Frontal cortex (tissue), 4 donors: ENCODE measurements at places on chromosomes 3 and 15.
A peak's percentile ranks its signal among the peaks of the same experiment; 100 is the strongest.

DNA sequence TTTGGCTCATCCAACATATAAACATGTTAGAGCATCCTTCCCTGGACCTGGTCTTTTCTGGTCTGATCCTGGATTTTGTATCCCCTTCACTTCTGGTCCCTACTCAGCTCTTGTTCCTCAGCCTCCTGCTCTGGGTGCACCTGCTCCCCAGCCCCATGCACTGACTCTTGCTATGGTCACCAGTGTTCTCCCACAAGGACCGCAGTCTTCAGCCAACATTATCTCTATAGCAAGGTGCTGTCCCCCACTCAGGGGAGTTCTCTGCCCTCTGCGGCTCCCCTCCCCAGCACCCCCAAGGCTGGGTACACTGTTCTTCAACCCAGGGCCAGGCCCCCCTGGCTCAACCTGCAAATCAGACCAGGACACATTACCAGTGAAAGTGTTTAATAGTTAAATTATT lies 80.2 kb downstream of the SEC22A start:
- DNase-seq: no peak

- DNase-seq: no peak
These were observed 10.6 kb upstream of the CPB1 start for GRCh38 chr3:148816981-148817525.

- DNase-seq: no peak
These were observed 9.9 kb upstream of the KLHL25 start for GRCh38 chr15:85804481-85805170.

- DNase-seq: no peak
These were observed 5.9 kb upstream of the ITPKA start for GRCh38 chr15:41487802-41488201.

- no peak for DNase-seq
These were observed 15.4 kb downstream of the CHST14 start for GRCh38 chr15:40486066-40486770.

DNA sequence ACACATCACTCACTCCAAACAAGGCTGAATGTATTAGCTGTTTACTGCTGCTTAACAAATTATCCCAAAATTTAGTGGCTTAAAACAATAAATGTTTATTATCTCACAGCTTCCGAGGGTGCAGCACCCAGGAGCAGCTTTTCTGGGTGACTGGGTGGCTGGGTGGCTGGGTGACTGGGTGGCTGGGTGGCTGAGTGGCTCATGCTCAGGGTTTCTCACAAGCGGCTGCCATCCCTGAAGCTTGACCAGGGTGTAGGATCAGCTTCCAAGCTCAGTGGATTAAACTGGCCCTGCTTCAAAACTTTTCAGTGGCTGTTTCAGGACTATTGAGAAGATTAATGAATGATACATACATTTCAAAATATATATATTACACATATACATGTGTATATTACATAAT lies 2.3 kb upstream of the CYP11A1 start:
- no peak for DNase-seq

DNA sequence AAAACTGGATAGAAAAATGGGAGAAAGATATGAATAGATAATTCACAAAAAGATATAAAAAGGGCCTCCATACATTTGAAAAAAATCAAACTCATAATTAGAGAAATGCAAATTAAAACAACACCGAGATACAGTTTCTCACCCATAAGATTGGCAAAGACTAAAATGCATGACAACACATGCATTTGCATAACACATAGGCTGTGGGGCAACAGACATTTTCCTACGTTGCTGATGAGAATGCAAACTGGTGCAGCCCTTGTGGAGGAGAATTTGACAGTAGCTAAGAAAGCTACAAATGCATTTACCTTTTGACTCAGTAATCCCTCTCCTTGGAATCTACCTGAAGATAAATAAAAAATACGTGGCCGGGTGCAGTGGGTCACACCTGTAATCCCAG lies 11.4 kb upstream of the CAND2 start:
- no peak for DNase-seq

- no peak for DNase-seq
These were observed 27.9 kb downstream of the CFAP100 start for GRCh38 chr3:126422571-126423091.

- no peak for DNase-seq
These were observed 4.8 kb downstream of the LYSMD2 start for GRCh38 chr15:51732646-51733045.

DNA sequence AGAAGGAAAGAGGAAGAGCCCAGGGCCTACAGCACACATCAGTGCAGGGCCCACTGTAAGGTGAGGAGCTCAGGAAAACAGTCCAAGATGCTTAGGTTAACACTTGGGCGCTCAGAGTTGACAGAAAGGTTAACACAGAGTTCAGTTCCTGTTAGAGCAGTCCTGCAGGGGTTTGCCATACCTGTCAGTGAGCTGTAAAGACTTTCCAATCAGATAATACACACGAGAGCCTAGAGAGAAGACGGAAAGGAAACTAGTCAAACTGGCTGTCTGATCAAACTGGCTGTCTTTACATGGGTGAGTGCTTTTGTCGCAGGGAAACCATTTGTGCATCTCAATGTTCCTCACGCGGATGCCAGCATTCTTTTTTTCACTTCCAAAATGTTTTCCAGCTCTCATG lies 61.4 kb upstream of the ARHGEF26 start:
- no peak for DNase-seq

DNA sequence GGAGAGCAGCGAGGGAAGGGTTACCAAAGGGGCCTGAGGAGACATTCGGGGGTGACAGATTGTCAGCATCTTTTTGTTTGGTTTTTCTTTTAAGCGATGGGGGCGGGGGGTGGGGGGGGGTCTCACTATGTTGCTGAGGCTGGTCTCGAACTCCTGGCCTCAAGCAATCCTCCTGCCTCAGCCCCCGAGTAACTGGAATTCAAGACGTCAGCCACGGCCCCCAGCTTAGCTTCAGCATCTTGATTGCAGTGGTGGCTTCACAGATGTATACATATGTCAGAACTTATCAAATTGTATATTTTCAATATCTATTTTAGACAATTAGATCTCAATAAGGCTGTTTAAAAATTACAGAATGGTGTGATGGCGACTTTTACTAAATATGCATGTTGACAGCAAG lies 30.9 kb downstream of the ZDHHC19 start:
- DNase-seq: no peak

DNA sequence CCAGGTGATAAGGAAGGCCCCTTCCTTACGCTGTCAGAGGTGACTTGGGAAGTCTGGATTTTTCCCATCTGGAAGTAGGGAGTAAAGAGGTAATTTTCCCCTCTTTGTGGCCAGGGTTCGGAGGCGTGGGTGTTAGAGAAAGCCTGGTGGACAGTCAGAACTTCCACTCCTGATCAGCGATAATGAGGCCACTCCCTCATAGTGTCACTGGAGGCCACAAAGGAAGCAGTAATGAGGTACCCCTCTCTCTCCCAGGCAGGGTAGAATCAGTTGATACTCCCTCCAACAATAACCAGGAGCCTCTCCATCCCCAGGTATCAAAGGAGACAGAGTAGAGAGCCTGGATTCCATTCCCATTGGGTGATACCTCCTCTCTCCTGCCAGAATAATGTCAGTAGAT lies 30.0 kb downstream of the AP4E1 start:
- no peak for DNase-seq

- DNase-seq: no peak
These were observed 1.3 kb downstream of the ALPK3 start for GRCh38 chr15:84818261-84819131.

GRCh38 chr3:58469096-58469495 lies 22.8 kb upstream of the KCTD6 start:
- DNase-seq: no peak

DNA sequence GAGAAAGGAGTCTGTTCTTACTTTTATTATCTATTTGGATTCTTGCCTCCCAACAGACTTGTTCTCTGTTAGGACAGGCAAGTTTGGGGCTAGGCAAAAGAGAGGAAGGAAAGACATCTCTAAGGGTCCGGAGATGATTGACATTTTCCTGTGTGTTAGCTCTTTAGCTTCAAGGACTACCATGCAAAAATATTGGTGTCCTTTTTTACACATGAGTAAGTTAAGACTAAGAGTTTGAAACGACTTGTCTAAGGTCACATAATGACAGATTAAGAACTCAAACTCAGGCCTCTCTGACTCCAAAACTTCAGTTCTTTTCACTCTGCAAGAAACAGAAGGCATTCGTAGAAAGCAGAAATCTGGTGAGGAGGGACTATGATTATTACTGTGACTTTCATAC lies 5.9 kb downstream of the LMCD1 start:
- DNase-seq: no peak

GRCh38 chr15:83380682-83381081 lies 66.5 kb upstream of the SH3GL3 start:
- DNase-seq: peak; percentile 41

- DNase-seq: no peak
These were observed 5.6 kb upstream of the ISLR start for GRCh38 chr15:74167891-74168331.

GRCh38 chr15:65535192-65535591 lies 4.9 kb downstream of the HACD3 start:
- no peak for DNase-seq

GRCh38 chr3:135229018-135229495 lies 434.0 kb downstream of the EPHB1 start:
- no peak for DNase-seq

DNA sequence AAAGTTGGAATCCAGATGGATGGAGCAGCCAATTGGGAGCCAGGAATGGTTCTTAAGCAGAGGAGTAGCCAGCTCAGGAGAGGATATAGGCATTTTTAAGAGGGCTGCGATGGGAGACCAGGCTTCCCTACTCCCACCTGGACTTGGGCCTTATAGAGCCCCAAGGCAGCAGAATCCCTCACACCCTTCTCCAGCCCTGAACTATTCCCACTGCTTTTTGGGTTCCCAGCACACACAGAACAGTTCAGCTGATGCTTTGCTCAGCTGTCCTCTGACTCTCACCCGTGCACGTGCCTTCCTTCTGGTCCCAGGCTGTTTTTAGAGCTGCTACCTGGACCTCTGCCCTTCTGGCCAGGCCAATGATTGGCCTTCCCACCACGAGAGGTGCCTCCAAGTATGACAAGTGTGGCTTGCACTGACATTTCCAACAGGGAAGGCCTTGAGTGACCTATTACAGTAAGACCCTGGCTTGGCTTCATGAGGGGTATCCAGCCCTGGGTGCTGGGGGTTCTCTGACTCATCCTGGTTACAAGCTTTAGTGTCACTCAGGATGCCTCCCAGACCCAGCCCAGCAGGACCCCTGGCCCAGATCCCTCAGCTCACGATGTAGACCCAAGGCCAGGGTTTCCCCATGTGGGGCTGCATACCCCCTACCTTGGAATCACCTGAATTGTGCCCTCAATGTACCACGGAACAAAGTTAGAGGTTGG lies 25.2 kb downstream of the NOX5 start:
- no peak for DNase-seq

DNA sequence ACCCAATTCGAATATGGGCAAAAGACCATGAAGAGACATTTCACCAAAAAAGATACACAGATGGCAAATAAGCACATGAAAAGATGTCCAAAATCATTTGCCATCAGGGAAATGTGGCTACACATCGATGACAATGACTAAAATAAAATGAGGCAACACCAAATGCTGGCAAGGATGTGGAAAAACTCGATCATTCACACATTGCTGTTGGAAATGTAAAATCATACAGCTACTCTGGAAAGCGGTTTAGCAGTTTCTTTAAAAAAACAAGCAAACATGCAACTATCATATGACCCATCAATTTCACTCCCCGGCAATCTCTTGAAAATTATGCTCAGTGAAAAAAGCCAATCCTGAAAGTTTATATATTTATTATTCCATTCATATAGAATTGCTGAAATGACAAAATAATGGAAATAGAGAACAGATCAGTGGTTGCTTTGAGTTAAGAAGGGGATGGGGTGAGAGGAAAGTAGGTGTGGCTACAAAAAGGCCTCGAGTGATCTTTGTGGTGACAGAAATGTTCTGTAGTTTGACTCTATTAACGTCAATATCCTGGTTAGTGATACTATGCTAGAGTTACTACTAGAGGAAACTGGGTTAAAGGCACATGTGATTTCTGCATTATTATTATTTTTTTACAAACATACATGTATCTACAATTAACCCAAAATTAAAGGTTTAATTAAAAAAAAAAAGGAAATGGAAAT lies 45.0 kb downstream of the DLG1 start:
- no peak for DNase-seq

DNA sequence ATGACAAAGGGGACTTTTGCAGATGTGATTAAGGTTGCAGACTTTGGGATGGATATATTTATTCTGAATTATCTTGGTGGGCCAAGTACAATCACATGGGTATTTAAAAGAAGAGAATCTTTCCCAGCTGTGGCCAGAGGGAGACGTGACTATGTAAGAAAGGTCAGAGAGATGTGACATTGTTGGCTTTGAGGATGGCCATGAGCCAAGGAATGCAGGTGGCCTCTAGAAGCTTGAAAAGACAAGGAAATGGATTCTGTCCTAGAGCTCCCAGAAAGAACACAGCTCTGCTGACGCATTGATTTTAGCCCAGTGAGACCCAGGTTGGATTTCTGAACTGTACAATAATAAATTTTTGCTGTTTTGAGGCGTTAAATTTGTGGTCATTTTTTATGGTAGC lies 616.0 kb upstream of the TBL1XR1 start:
- DNase-seq: no peak

- no peak for DNase-seq
These were observed 7.6 kb downstream of the VHL start for GRCh38 chr3:10149226-10149625.

DNA sequence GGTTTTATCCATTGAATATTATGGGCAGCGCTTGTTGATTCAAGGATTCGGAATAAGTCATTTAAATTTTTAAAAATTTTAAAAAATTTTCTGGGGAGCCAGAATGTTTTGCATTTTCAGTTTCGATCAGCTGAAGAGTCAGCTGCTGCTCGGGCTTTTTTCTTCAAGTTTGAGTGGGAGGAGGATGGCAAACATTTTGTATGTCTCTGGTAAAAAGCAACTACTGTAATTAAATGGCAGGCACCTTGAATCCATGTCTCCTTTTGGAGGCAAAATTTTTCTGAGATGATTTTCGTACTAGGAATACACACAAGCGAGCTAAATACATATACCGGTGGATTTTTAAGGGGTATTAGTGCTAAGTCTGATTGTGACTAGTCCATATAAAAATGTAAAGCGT lies 612 bp downstream of the C3orf38 start:
- DNase-seq: no peak

GRCh38 chr3:8313560-8314267 lies 187.9 kb upstream of the LMCD1 start:
- no peak for DNase-seq

- no peak for DNase-seq
These were observed 893.7 kb downstream of the AGBL1 start for GRCh38 chr15:86973284-86973844.

DNA sequence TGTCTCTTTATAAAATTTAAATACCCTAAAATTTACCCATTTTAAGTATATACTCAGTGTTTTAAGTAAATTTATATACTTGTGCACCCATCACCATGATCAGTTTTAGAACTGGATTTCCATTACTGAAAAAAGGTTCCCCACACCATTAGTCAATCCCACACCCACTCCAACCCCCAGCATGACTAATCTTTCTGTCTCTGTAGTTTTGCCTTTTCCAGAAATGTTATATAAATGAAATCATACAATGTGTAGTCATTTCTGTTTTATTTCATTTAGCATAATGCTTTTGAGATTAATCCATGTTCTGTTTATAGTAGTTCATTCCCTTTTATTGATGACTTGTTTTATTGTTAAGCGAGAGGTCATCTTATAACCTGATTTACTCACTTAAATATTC lies 66.1 kb upstream of the LIMD1 start:
- DNase-seq: no peak
